DMS153 (cell line): ENCODE measurements at places on chromosomes 12 and 14.

- no peak for DNase-seq
Measured at GRCh38 chr14:100688598-100689461, 37.9 kb upstream of the DLK1 start.

- DNase-seq: no peak
Measured at GRCh38 chr12:125249066-125249824, 184.0 kb downstream of the AACS start.

DNA sequence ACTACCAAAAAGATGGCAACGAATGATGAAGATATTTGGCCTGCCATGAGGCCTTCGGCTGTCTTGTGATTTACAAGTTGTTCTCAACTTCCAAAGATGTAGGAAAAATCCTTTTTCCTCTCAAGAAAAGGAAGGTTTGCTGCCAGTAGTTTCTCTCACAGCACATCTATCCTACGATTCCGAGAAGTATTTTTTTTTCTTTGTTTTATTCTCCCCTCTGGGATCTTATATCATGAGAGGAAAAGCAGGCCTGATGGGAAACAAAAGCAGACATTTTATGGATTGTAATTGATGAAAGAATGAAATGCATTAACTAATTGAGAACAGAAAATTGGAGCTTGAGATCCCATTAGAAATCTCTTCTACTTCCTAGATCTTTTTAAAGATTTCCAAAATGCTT is 1197.9 kb upstream of the SEL1L start:
- no peak for DNase-seq

GRCh38 chr12:32240831-32241230 is 134.2 kb downstream of the BICD1 start:
- DNase-seq: no peak

- DNase-seq: no peak
Measured at GRCh38 chr12:5348491-5348890, 83.4 kb upstream of the NTF3 start.

DNA sequence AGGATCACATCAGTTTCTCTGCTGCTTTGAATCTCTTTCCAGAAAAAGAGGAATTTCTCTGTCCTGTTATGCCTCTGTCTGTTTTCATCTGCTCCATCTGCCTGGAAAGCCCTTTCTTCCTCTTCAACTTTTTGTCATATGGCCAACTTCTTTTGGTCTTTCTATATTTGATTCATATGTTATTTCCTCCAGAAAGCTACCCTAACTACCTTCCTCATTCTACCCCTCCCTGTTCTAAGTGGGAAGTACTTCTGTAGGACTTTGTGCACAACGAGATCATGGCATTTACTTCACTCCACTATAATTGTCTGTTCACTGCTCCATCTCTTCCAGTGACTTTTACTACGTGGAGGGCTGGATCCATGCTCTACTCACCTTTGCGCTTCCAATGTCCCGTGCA is 5.9 kb downstream of the CLEC4D start:
- DNase-seq: no peak

GRCh38 chr12:40684986-40685385 is 7.3 kb upstream of the CNTN1 start:
- no peak for DNase-seq

GRCh38 chr14:34721129-34721528 is 6.7 kb upstream of the CFL2 start:
- DNase-seq: no peak

DNA sequence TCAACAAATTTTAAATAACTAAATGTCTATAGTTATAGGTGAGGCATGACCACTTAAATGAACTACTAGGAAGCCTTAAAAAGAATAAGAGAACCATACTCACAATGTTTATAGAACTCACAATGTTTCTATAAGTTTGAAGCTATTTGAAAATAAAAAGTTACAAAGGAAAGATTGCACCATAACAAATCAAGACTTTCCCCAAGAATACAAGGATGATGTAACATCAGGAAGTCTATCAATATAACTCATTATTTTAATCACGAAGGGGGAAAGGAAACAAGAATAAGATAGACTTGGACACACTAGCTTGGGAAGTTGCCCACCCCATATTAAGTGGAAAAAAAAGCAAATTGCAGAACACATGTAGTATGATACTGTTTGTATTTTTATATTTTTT is 26.9 kb downstream of the TMEM233 start:
- no peak for DNase-seq

DNA sequence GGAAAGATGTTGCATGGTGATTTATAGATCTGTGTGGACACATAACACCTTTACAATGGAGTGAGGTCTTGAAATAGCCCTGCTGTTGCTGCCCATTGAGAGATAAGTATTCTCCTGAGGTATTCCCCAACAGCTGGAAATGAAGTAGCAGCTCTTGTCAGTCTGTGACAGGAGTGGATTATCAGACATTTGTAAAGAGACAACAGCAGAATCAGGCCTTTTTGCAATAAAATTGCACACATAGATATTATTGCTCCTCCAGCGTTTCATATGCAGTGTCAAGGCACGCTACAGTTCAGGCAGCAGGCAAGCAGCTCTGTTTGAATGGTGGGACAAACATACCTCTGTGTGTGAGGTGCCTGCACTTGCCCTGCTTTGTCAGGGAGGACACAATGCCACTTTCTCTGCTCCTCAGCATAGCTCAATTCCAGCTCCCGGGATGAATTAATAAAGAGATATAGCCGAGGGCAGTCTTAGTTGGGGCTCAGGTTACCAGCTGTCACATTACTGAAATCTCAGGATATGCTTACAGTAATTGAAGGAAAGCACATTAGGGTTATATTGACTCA is 49.4 kb downstream of the BICD1 start:
- no peak for DNase-seq

DNA sequence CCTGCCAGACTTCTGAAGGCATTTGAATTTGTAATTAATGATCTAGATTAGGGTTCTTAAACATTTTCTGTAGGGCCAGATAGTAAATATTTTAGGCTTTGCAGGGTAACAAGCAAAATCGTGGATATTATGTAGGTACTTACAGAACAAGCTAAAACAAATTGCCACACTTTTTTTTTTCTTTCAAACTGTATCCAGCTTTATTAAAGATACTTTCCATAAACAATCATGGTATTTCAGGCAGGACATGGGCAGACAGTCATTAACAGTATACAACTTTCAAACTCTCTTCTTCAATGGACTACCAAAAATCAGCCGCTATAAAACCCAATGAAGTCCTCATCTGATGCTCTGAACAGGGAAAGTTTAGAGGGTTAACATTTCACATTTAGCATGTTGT is 9.6 kb downstream of the TRMT5 start:
- no peak for DNase-seq

- no peak for DNase-seq
Measured at GRCh38 chr12:130251236-130251780, 86.4 kb upstream of the PIWIL1 start.

DNA sequence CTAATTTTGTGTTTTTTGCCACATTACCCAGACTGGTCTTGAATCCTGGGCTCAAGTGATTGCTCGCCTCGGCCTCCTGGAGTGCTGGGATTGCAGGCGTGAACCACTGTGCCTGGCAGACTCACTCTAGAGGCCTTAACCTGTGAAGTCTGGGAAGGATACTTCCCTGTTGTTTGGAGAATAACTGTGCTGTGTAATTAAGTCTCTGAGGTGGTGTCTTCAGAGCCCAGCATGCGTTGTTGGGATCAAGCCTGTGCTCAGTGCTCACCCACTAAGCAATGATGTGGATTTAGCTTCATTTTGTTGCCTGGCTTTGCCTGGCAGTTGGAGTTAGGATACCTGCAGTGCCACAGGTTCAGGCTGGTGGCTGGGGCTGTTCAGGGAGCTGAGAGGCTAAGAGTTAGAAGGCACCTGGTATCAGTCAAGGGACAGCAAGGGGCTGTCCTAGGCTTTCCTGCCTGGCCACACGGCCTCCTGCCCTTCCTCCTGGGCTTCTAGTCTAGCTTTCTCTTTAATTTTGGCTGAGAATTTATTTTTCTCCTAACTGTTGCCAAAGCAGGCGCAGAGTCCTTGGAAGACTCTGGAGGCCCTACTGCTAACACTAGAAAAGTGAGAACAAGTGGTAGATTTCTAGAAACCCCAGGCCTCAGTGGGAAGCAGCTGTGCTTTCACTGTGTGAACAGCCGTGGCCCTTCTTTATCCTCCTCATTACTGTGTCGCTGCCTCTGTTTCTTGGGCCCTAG is 38.5 kb downstream of the EP400 start:
- DNase-seq: no peak

- no peak for DNase-seq
Measured at GRCh38 chr14:88229428-88229827, 93.6 kb downstream of the KCNK10 start.

DNA sequence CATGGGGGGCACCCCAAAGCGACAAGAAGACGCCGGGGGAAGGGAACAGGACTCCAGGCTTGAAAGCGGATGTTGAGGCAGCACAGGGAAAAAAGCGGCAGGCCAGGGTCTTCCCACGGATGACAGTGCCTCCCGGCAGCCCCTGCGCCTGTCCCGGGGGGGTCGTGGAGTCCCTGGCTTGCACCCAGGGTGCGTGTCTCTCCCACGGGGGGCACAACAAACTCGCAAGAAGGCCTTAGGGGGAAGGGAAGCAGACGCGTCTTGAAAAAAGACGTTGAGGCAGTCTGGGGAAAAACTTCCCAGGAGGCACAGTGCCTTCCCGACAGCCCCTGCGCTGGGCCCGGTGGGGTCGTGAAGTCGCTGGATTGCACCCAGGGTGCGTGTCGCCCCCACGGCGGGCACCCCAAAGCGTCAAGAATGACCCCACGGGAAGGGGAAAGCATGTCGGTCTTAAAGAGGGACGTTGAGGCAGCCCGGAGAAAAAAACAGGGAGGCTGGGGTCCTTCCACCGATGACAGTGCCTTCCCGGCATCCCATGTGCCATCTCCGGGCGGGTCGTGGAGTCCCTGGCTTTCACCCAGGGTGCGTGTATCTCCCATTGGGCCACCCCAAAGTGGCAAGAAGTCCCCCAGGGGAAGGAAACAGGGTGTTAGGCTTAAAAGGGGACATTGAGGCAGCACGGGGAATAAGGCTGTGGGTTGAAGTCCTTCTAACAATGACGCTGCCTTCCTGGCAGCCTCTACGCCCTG is 159.9 kb upstream of the ALG10B start:
- no peak for DNase-seq

GRCh38 chr12:121090586-121091514 is 41.8 kb upstream of the P2RX7 start:
- DNase-seq: no peak

DNA sequence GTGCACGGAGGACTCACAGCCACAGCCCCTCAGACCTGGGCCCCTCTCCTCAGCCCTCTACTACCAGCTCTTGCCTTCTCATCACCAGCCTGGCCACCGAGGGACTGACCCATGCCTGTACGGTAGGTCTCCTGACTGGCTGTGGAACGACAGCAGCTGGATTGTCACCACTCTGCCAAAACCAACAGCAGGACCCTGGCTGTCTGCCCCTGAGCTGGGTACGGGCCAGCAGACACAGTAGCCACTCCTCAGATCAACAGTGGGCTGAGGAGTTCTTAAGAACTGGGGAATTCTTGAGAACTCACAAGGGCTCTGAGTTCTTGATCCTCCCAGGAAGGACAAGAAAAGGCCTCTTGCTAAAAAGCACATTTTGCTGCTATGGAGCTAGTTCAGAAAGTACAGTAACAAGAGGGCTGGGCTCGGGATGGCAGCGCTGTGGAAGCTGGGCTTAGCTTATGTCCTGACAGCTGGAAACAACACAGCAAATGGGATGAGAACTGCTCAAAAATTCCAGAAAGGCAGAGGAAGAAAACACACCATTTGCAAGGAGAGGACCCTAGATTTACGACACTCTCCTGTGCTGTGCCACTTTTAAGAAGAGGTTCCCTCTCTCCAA is 176.4 kb downstream of the ANO2 start:
- no peak for DNase-seq

- no peak for DNase-seq
Measured at GRCh38 chr14:92164958-92165357, 43.2 kb downstream of the CPSF2 start.

- peak; percentile 75 for DNase-seq
Measured at GRCh38 chr14:82094829-82095345, 561.2 kb upstream of the SEL1L start.

DNA sequence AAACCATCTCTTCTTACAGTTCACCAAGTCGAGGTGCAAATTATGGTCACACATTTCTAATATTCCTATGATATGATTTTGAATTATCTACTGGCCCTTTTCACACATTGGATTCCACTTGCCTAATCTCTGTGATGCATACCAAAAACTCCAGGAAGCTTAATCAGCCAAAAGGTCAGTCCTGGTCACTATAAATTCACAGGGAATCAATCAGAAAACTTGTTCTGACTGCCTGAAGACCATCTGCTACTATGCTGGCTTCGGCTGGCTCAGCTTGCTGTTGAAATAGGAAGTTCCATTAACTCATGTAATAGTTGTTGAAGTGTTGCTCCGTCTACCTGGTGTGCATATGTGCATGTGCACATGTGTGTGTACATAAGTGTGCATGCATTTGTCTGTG is 142.8 kb upstream of the FLRT2 start:
- DNase-seq: no peak

GRCh38 chr14:58354808-58355207 is 40.9 kb upstream of the TOMM20L start:
- DNase-seq: no peak

- no peak for DNase-seq
Measured at GRCh38 chr14:25757364-25757763, 707.4 kb upstream of the STXBP6 start.

DNA sequence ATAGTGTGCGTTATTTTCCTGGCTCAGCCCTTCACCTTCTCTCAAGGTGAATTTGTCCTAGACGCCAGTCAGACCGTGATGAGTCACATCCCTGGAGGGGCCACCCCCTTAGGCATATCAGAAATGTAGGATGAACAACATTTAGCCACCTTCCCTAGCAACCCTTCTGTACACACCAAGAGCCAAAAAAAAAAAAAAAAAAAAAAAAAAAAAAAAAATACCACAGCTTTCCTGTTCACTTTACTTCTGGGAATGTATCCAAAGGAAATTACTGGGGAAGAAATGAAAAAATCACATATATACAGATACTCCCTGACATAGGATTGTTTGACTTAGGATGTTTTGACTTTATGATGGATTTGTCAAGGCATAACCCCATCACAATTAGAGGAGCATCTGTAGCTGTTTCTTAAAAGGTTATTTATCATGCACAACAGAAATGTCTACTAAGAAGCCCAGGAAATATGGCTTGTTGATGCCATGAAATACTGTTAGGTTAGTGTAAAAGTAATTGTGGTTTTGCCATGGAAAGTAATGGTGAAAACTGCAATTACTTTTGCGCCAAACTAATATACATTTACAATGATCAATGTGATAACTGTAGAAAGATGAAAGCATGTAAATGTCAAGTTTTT is 68.2 kb upstream of the BDKRB2 start:
- DNase-seq: no peak

GRCh38 chr14:101072945-101073597 is 169.5 kb upstream of the RTL1 start:
- DNase-seq: peak; percentile 79

DNA sequence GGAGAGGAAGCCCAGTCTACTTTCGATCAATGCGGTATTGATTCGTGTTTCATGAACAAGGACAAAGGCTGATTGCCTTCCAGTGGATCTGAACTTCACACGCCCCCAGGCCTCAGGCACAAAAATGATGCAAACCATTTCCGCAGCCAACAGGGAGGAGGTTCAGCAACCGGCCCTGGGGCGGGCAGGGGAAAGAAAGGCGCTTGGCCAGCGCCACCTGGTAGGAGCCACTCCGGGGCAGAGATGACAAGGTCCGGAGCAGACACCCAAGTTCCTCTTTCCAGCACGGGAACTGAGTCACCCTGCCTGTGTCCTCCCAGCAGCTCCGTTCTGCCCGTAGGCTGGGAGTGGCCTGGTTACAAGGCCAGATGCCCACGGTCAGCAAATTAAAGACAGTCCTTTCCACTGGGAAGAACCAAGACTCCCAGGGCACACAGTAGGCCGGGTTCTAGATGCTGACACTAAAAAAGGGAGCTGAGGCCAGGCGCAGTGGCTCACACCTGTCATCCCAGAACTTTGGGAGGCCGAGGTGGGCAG is 136.3 kb downstream of the SCARB1 start:
- no peak for DNase-seq
